Mucosa of gallbladder (tissue), 1 donor: ENCODE measurements at places on chromosomes 13 and 19. TPM values are rescaled to one million over a fixed set of nuclear protein-coding genes. Genes with fewer than 3 reads are reported as not detected.

- no peak for DNase-seq
Measured at GRCh38 chr13:81106348-81106747, 765.4 kb upstream of the SPRY2 start.

Gene SDHAF1
- 20.0 TPM for total RNA-seq

DNA sequence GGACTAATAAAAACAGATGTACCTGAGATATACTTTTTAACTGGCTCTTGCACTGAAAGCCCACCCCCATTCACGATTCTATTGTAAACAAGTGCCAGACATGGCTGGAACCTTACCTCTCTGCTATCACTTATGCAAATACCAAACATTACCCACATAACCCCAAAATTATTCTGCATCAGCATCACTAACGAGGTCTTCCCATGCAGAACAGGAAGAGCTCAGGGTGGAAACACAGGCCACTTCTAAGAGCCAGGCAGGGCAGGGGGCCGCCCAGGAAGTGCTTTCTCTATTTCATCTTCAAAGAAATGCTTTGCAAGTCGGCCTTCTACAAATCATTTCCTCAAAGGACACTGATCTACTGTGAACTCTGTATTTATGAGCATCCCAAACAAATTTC is 7.3 kb downstream of the IRS2 start:
- no peak for DNase-seq

DNA sequence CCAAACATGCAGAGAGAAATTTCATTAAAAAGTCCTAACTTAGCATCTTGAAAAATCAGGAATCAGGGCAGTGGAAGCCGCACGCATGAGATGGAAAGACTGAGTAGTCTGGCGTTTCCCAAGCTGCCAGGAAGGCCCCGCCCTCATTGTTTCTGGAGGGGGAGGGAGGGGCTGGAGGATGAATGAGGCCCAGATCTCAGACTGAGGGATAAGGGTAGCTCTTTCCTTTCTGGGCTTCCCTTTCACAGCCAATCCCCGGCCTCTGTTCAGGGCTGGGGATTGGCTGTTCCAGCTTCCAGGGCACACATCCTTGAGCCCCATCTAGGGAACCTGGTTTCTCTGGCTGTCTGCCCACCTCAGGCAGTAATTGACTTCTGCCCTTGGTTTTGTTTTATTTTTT is 7.3 kb downstream of the C19orf53 start:
- DNase-seq: peak; percentile 59

DNA sequence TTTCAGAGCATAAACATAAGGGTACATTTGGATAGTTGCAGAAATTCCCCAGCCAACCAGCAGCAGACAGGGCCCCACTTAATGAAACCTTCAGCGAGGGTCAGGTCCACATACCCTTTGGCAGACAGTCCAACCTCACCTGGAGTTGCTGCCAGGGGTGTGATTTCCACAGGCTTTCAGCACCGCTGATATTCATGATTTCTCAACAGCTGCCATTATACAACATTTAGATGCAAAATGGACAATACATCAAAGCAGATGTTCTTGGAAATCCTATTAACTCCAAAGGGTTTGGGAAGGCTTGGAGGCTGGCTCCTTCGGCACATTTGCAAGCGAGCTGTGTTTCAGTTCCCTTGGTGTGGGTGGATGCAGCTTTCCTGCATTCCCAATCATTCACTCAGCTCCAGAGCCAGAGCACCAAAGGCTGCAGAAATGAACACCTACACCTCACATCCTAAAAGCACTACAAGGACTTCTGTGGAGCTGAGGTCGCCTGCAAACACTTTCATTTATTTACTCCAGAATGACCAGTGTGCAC is 147.2 kb upstream of the VSTM2B start:
- peak; percentile 4 for DNase-seq

GRCh38 chr19:57829316-57829715 is 783 bp upstream of the ZNF587B start:
- DNase-seq: no peak

Gene C13orf46
- total RNA-seq: 11.8 TPM

DNA sequence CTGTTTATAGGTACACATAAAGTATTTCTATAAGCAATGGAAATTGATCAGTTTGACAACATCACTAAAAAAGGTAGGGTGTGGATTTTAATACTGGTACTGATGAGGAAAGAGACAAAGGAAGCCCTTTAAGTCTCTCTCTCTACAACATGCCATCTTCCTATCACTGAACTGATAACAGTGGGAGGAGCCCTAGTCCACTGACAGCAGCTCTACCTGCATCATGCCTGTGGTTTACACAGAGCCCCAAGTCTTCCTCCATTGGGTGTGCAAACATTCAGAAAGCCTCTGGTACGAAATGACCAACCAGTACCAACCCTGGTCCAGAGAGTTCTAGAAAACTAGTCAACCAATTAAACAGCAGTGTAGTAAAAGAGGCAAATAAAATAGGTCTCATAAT is 53.4 kb downstream of the KLF12 start:
- no peak for DNase-seq

DNA sequence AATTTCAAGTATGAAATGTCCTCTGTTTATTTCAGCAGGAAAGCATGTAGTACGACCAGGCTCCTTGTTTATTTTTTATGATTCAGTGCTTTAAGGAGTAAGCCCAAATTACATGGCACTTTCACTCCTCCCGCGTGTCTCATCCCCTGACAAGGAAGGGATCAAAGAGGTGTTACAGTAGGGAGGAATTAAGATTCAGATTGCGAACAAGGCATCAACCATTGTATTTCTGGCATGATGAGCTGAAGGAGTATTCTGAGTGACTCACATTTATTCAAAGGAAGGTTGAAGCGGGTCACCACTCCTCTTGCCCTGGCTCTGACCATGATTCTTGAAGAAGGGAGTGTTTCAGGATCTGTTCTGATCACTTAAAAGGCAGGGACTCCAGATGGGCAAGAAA is 46.1 kb upstream of the CNMD start:
- DNase-seq: no peak

DNA sequence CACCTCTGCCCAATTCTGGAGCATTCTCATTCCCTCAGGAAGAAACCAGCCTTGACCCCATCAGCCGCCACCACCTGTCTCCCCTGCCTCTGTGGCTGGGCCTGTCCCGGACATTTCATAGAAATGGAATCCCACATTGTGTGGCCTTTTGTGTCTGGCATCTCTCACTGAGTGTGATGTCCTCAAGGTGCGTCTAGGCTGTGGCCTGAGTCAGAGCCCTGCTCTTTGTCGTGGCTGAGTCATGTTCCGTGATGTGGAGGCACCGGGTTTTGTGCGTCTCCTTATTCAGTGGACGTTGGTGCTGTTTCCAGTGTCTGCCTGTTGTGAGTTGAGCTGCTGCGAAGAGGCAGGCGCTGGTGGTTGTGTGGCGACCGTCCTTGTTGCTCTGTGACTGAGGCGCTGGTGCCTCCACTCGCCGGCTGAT is 3.5 kb downstream of the FZR1 start:
- no peak for DNase-seq

DNA sequence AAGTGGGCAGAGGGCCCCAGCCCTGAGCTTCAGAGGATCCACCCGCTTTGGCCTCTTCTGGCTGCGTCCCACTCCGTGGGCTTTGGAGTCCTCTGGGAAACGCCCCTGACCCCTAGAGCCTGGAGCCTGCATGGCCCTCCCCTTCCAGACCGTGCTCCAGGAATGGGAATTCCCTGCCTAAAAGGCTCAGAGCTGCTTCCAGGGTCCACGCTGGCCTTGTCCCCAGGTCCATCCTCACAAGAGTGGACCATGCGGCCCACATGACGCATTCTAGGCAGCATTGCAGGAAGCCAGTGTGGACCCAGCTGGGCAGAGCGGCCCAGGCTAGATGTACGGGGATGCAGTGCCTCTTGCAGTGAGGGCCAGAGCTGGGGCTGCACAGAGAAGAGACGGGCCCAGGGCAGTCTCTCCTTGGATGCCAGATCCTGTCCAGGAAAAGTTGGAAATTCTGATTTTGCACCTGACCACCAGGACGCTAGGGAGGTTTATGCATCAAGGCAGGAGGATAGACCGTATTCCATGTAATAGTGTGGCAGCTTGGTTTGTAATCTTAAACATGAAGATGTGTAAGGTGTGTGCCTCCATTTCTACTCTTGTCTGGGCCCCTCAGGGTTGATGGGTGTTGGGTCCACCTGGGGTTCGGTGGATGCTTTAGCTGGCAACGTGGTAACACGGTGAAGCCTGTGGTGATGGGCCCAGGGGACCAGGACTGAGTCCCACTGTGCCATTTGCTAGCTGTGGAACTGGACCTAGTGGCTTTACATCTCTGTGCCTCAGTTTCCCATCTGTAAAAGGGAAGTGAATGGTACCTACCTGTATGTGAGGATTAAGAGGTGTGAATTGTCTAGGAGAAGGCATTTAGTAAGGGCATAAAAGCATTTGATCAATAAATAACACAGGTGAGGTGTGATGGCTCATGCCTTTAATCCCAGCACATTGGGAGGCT is 14.8 kb upstream of the FXYD3 start:
- no peak for DNase-seq

Gene MCEMP1
- 0.14 TPM for total RNA-seq

GRCh38 chr13:47100214-47100853 is 203.5 kb upstream of the HTR2A start:
- DNase-seq: no peak

Gene UBL3
- 67.9 TPM for total RNA-seq

DNA sequence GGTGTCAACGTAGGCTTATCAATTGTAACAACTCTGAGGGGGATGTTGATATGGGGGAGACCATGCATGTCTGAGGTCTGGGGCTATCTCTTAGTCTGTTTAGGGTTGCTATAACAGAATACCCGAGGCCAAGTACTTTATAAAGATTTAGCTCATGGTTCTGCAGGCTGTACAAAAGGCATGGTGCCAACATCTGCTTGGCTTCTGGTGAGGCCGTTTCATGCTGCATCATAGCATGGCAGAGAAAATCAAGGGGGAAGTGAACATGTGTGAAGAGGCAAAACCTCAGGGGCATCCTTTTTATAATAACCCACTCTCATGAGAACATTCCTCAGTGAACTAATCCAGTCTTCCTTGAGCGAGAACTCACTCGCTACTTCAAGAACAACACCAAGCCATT is 353.8 kb downstream of the ENOX1 start:
- no peak for DNase-seq

DNA sequence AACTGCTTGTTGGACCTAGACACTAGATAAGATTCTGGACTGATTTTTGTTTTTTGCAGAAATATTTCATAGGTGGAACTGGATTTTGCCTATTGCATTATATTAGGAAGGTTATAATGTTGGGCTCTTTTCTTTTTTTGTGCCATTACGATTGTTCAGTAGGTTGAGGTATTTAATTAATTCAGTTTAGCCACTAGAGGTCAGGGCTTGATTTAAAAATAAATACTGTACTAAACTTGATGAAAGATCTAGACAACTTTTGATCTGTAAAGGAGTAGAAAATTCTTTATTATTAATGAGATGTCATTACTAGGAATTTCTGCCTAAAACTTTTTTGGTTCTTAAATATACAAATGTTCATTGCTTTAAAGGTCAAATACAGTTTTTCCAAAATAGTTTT is 15.2 kb upstream of the SUPT20H start:
- DNase-seq: no peak

Gene FLT1
- 23.6 TPM for total RNA-seq

Gene KLF16
- 23.2 TPM for total RNA-seq

- DNase-seq: no peak
Measured at GRCh38 chr19:43148233-43148632, 38.1 kb downstream of the PSG5 start.

Gene RNF225
- not detected for total RNA-seq

DNA sequence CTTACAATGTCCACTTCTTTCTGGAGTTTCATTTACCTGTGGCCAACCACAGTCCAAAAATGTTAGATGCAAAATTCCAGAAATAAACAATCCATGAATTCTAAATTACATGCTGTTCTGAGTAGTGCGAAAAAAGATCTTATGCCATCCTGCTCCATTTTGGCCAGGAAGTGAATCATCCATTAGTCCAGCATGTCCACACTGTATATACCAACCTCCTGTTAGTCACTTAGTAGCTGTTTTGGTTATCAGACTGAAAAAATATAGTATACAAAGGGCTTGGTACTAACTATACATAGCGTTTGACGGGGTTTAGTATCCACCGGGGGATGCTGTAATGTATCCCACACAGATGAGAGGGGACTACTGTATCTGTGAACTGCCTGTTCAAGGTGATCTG is 618.0 kb upstream of the ARGLU1 start:
- DNase-seq: no peak

DNA sequence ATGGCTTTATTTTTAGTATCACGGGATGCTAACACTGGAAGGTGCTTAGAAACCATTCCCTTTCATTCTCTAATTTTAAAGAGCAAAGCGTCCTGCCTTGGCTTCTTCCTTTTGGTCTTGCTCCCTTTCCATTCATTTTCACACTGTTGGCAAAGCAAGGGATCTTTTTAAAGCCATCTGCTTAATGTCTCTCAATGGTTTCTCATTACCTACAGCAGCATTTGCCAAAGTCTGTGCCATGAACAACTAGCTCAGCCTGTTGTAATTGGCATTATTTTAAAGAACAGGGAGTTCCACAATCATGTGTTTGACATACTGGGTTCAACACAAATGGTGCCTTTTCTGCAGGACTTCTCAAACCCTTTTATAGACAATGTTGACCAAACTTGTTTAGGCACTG is 444.3 kb downstream of the GPC6 start:
- DNase-seq: no peak

- DNase-seq: no peak
Measured at GRCh38 chr19:35044317-35045117, 3.0 kb downstream of the HPN start.

- DNase-seq: no peak
Measured at GRCh38 chr19:3433313-3433712, 47.0 kb downstream of the SMIM24 start.

Gene OR4F17
- not detected for total RNA-seq

DNA sequence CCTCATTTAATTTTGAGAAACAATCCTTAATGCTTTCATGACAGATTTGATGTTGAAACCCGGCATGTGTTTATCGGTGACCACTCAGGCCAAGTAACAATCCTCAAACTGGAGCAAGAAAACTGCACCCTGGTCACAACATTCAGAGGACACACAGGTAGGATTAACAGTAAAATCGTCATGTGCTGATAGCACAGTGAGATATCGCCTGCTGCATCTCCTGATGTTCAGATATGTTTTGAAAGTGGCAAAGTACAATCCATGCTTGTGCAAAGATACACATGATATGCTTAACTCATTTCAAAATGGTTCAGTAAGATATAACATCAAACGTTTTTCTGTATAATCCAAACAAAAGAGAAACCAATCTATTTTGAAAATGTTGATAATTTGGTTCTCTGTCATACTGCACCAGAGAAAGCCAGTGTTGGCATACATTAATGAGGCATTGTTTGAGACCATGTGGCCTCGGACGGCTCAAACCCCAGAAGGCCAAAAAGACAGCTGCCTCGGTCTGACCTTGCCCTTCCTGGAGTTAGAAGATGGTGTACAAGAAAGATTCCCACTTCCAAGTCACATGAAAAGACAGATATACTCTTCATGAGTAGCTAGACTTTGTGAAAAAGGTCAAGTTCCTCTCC is 76.2 kb downstream of the DHRS12 start:
- no peak for DNase-seq

GRCh38 chr13:39515224-39515714 is 87.7 kb downstream of the LHFPL6 start:
- DNase-seq: no peak

- DNase-seq: no peak
Measured at GRCh38 chr13:42950181-42950580, 41.9 kb downstream of the EPSTI1 start.
